ENCODE measurements at places on chromosomes 2 and 18. TPM values are rescaled to one million over a fixed set of nuclear protein-coding genes. Genes with fewer than 3 reads are reported as not detected.

GRCh38 chr2:233061591-233062450 is 1.7 kb downstream of the INPP5D start:
- peak overlapping the region; percentile 98 for H3K4me3 ChIP-seq
- peaks cover 13% of the 10 kb centered on the region for H3K36me3 ChIP-seq
- no peaks in the 10 kb centered on the region for H3K27me3 ChIP-seq
- DNase-seq: peak; percentile 74

- H3K4me1 ChIP-seq: no peaks in the 10 kb centered on the region
- H3K27me3 ChIP-seq: peaks cover 9% of the 10 kb centered on the region
- no peaks in the 10 kb centered on the region for H3K36me3 ChIP-seq
These were observed 146.3 kb downstream of the TXNL1 start for GRCh38 chr18:56492136-56492535.

DNA sequence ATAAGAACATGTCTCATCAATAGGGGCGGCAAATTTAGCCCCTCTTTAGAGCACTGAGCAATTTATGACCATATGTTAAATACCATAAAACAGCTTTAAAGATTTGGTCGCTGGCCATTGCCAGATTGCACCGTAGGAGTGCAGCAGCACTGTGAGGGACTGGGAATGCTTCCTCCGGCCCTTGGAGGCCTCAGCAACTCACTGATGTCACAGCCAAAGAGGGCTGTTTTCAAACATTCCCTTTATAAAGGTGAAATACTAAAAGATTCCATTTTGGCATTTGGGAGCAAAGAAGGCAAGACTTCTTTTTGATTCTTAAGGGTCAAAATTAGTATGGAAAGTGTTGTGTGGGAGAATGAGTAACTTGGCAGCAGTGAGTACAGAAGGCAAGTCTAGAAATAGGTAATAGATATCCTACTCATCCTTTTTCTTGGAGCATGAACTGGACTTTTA is 63.7 kb downstream of the BABAM2 start:
- H3K27me3 ChIP-seq: no peaks in the 10 kb centered on the region
- no peak overlapping the region for H3K4me3 ChIP-seq
- H3K27ac ChIP-seq: peak overlapping the region; percentile 86
- peaks cover 80% of the 10 kb centered on the region for H3K4me1 ChIP-seq

DNA sequence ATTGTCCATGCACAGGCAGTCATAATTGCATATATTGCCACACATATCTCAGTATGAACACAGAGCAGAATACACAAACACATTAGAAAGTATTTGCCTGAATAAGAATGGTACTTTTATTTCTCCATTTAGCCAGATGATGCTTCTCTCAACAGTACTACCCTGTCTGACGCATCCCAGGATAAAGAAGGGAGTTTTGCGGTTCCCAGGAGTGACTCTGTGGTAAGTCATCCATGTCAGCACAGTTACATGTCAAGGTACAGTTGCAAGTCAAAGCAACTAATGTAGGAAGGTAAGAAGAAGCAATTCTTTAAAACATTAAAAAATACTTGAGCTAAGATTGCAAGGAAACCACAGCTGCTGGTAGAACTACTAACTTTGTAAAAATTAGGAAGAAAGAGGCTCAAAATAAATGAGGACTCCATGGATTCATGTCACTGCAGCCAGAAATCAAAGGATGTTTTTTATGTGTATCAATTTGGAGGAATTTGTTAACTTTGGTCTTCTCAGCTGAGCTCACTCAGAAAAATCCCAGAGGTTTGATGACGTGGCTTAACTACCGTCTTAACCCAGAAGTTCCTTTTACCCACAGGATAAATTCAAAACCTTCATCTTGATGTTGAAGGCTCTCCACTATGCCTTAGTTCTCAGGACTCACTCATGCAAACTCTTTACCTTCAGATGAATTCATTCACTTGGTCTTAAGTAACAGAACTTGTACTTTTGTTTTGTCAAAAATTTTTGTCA is 130.3 kb downstream of the ARHGAP28 start:
- H3K27ac ChIP-seq: no peak overlapping the region
- H3K27me3 ChIP-seq: no peaks in the 10 kb centered on the region
- H3K4me1 ChIP-seq: no peaks in the 10 kb centered on the region
- no peaks in the 10 kb centered on the region for H3K36me3 ChIP-seq

DNA sequence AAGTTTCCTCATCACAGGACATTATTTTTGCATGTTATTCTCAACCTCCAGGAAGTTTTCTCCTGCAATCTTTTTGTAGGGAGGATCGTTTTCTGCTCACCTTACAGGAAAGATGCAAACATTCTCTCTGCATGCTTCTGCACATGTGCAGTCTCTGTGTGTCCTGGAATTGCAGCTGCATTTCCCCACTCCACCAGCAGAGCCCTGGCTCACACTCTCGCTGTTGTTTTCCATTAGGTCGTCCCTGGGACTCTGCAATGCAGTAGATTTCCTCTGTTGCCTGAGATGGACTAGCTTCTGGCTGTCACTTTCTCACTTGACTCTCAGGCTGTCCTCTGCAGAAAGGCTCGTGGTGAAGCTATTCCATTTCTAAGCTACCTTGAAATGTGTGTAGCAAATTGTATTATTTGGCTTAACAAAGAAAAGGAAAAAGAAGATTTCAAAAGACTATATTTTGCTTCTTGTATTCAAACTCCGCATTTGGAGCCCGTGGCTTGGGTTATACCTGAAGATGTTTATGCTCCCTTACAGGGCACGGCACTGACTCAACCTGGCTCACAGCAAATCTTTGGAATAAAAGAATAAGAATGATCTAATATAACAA is 346.7 kb downstream of the RAD51AP2 start:
- H3K4me1 ChIP-seq: no peaks in the 10 kb centered on the region
- no peak overlapping the region for H3K4me3 ChIP-seq
- no peak for DNase-seq
- H3K27ac ChIP-seq: no peak overlapping the region
- no peaks in the 10 kb centered on the region for H3K27me3 ChIP-seq
- H3K36me3 ChIP-seq: no peaks in the 10 kb centered on the region

- H3K27me3 ChIP-seq: peaks cover 2% of the 10 kb centered on the region
- H3K4me1 ChIP-seq: no peaks in the 10 kb centered on the region
- no peaks in the 10 kb centered on the region for H3K36me3 ChIP-seq
These were observed 526.9 kb upstream of the FANCL start for GRCh38 chr2:58767828-58768714.

GRCh38 chr2:26970928-26971627 is 641 bp downstream of the MAPRE3 start:
- H3K36me3 ChIP-seq: no peaks in the 10 kb centered on the region
- peak overlapping the region; percentile 68 for H3K4me3 ChIP-seq
- no peak overlapping the region for H3K27ac ChIP-seq
- DNase-seq: no peak

GRCh38 chr2:104502901-104503300 is 351.0 kb upstream of the POU3F3 start:
- H3K27me3 ChIP-seq: no peaks in the 10 kb centered on the region
- H3K27ac ChIP-seq: no peak overlapping the region
- no peaks in the 10 kb centered on the region for H3K4me1 ChIP-seq
- no peak overlapping the region for H3K4me3 ChIP-seq

- peaks cover 3% of the 10 kb centered on the region for H3K36me3 ChIP-seq
- H3K27me3 ChIP-seq: peaks cover 12% of the 10 kb centered on the region
- no peak overlapping the region for H3K4me3 ChIP-seq
- DNase-seq: no peak
- no peak overlapping the region for H3K27ac ChIP-seq
These were observed 86.5 kb downstream of the ZNF516 start for GRCh38 chr18:76408480-76409067.

The CHMP1B gene
- 21.2 TPM for total RNA-seq

The CRYBA2 gene
- total RNA-seq: not detected

DNA sequence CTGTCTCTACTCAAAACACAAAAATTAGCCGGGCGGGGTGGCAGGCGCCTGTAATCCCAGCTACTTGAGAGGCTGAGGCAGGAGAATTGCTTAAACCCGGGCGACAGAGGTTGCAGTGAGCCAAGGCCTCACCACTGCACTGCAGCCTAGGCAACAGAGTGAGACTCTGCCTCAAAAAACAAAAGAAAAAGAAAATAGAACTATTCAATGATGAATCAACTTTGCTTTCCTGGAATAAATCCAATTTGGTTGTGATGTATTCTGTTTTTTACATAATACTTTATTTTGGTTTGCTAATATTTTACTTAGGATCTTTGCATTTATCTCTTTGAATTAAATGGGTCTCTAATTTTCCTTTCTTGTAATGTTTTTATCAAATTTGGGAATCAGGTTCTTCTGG is 86.3 kb upstream of the MBOAT2 start:
- H3K4me1 ChIP-seq: no peaks in the 10 kb centered on the region
- H3K4me3 ChIP-seq: no peak overlapping the region
- H3K27me3 ChIP-seq: peaks cover 19% of the 10 kb centered on the region
- no peaks in the 10 kb centered on the region for H3K36me3 ChIP-seq
- no peak for DNase-seq

The ANTXR1 gene
- not detected for total RNA-seq

The ARHGAP25 gene
- 87.7 TPM for total RNA-seq

DNA sequence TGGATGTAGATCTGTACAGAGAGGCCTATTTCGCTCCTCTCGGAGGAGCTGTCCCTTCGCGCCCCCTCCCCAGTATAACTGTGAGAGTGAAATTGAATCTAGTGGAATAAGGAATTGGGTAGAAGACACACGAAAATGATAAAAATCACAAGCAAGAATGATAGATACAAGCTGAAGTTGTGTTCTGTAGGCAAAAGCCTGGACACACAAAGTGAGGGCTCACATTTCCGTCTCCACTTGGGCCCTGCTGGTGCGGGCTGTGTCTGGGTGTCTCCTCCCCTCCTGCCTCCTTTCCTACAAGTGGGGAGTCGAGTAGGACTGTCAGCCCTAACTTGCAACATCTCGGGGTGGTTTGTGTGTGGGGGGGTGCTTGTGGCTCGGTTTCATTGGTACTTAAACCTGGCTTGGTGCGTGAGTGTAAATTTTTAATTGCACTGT is 457 bp upstream of the SP9 start:
- H3K27me3 ChIP-seq: peaks cover 75% of the 10 kb centered on the region
- peaks cover 38% of the 10 kb centered on the region for H3K4me1 ChIP-seq
- no peak overlapping the region for H3K27ac ChIP-seq

GRCh38 chr2:41726364-41726763 is 321.5 kb upstream of the PKDCC start:
- peaks cover 2% of the 10 kb centered on the region for H3K27me3 ChIP-seq
- H3K4me1 ChIP-seq: no peaks in the 10 kb centered on the region
- H3K4me3 ChIP-seq: no peak overlapping the region
- no peaks in the 10 kb centered on the region for H3K36me3 ChIP-seq

DNA sequence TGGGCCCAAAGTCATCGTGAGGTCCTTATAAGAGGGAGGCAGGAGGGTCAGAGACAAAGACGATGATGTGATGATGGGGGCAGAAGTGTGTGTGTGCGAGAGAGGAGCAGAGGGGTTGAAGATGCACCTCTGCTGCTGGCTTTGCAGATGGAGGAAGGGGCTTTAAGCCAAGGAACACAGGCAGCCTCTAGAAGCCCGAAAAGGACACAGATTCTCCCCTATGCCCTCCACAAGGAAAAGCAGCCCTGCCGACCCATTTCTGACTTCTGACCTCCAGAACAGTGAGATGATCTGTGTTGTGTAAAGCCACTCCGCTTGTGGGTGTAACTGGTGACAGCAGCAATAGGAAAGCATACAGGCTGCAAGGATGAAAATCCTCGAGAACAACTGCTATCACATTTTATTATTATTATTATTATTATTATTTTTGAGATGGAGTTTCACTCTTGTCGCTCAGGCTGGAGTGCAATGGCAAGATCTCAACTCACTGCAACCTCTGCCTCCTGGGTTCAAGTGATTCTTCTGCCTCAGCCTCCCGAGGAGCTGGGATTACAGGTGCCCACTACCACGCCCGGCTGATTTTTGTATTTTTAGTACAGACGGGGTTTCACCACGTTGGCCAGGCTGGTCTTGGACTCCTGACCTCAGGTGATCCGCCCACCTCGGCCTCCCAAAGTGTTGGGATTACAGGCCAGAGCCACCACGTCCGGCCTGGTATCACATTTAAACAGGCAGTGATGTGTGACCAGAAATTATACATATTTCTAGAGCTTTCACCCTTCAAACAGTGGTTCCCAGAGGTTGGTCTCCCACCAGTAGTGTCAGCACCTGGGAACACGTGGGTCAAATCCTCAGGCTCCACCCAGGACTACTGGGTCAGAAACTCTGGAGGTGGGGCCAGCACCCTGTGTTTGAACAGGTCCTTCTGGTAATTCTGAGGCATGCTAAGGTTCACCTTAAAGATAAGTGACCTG is 170.5 kb downstream of the TGIF1 start:
- no peak overlapping the region for H3K4me3 ChIP-seq
- H3K36me3 ChIP-seq: no peaks in the 10 kb centered on the region
